NCI-H446 treated with DMSO at 0.1 percent for 48 hours (cell line): ENCODE measurements at places on chromosomes 16 and 17.
A peak's percentile ranks its signal among the peaks of the same experiment; 100 is the strongest.

GRCh38 chr16:31331141-31331764 is 23.7 kb upstream of the ITGAX start:
- DNase-seq, result no peak

DNA sequence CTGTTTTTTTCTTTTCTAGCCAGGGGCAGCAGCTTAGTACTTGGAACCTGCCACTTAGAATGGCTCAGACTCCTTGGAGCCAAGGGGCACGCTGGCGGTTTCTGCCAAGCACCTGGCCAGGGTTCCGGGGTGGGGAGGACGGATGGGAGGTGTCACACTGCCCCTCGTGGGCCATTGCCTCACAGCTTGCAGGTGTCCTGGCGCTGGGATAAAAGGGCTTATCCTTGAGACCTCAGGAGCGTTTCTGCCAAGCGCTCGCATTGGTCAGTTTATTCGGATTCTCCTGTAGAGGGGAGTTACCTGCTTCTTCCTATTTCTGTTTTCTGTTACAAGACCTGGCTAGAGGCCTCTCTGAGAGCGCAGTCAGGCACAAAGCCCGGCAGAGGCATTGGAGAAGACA is 234.6 kb downstream of the MSI2 start:
- DNase-seq, result no peak

- no peak for DNase-seq
These were observed 49.4 kb downstream of the ADAMTS18 start for GRCh38 chr16:77385481-77385880.

DNA sequence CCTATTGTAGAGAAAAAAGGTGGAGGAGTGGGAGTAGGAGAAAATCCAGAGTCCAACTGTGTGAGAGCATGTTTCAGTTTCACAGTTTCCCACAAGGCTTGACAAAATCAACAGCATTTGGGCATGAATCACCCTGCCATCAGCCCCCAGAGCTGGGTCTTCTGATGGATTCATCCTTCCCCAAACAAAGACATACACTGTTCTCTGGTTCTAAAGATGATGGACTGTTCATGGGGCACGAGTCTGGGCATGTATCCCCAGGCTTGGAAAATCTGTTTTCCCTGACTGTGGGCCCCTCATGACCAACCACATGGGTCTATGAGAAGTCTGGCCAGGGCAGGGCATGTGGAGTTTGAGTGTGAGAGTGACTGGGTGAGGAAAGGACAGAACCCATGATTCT is 210.4 kb upstream of the IRX5 start:
- no peak for DNase-seq

GRCh38 chr17:17511293-17511741 is 15.1 kb upstream of the RASD1 start:
- DNase-seq, result no peak

DNA sequence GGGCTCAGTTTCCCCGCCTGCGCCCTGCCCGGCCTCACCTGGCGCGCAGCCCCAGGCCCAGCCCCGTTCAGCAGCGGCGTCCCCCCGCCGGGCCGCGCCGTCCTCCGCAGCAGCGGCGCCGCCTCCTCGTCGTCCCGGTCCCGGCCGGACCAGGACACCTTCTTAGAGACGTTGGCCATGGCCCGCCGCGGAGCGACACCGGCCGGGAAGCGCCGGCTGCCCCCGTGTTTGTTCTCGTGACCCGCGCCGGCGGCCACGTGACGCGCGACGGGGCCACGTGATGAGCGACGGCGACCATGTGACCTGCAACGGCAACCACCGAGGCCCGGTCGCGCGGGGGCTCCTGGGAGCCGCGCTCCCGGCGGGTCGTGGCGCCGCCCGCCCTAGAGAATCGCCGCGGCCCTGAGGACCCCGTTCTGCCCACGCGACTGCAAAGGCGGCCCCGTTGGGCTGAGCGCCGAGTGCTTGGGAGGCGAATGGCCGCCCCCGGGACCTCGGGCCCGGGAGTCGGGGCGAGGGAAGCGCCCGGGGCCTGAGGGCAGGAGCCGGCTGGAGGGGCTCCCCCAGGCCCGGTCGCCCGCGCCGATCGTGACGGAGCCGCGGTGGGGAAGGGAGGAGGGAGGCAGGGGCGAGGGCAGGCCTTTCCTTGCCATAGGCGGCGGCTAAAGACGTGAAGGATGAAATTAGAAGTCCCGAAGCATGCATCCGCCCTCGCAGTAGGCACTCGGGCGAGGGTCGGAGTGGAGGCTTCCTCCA is at the start of gene CLCN7:
TSS of gene CLCN7 (minus strand) at position 233 of the 756 bp plus-strand sequence. CDS start at position 179, 54 bp downstream.
- DNase-seq, result peak; percentile 52

GRCh38 chr17:64135000-64135399 is 5.1 kb upstream of the ERN1 start:
- DNase-seq, result no peak
